Right atrium auricular region (tissue), 2 donors: ENCODE measurements at places on chromosomes 6 and 20. TPM values are rescaled to one million over a fixed set of nuclear protein-coding genes. Genes with fewer than 3 reads are reported as not detected.
A peak's percentile ranks its signal among the peaks of the same experiment; 100 is the strongest.

ZNF165 gene
- 1.1 TPM for total RNA-seq

HNF4A gene
- not detected for total RNA-seq

RAET1G gene
- 1.5 TPM for total RNA-seq

TCF15 gene
- total RNA-seq = 4.9 TPM

MRPS26 gene
- 44.7 TPM for total RNA-seq

TNF gene
- total RNA-seq = 0.51 TPM

TREML2 gene
- total RNA-seq = not detected

HCRTR2 gene
- not detected for total RNA-seq

SAMD5 gene
- total RNA-seq = 1.1 TPM

AARS2 gene
- total RNA-seq = 6.5 TPM

- H3K4me3 ChIP-seq = no peak overlapping the region
- H3K27me3 ChIP-seq = no peaks in the 10 kb centered on the region
- H3K27ac ChIP-seq = no peak overlapping the region
- H3K36me3 ChIP-seq = peaks cover 17% of the 10 kb centered on the region
- peak; percentile 28 for DNase-seq
- H3K4me1 ChIP-seq = no peaks in the 10 kb centered on the region
Measured at GRCh38 chr20:2869381-2869780, 3.9 kb upstream of the PTPRA start.

DNA sequence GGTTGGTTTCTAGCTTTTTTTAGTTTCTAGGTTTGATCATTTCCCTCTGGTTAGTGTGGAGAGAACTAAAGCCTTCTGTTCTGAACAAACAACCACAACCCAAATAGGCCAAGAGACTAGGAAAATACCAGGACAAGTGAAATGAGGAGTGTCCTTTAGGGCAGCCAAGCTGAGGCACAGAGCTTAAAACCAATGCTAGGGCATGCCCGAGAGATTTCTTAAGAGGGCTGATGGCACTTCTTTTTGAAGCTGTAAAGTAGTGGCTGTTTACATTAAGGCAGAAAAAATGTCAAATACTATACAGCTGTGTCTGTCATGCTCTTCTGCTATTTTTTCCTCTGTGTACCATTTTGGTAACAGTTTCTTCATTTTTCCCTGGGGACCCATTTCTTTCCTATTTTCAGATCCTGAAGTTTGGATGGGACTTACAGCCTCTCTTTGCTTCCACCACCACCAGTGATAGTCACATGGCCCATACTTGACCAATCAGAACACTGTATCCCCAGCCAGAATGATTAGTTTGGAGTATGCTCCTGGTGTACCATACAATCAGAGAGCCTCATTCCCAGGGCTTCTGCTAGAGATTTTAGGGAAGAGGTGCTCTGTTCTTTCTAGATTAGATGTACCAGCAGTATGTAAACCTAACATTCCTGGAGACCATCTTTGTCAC is 154.4 kb downstream of the BMP2 start:
- no peaks in the 10 kb centered on the region for H3K4me1 ChIP-seq
- H3K36me3 ChIP-seq = no peaks in the 10 kb centered on the region
- H3K4me3 ChIP-seq = no peak overlapping the region
- no peak overlapping the region for H3K27ac ChIP-seq
- DNase-seq = no peak
- H3K27me3 ChIP-seq = no peaks in the 10 kb centered on the region

- no peak for DNase-seq
- no peaks in the 10 kb centered on the region for H3K4me1 ChIP-seq
Measured at GRCh38 chr20:48702455-48702913, 125.3 kb downstream of the PREX1 start.

GRCh38 chr6:19443411-19443810 is 393.8 kb upstream of the ID4 start:
- H3K27me3 ChIP-seq = no peaks in the 10 kb centered on the region
- no peaks in the 10 kb centered on the region for H3K36me3 ChIP-seq
- H3K27ac ChIP-seq = no peak overlapping the region
- no peak overlapping the region for H3K4me3 ChIP-seq

GRCh38 chr6:1598886-1599285 is 10.8 kb upstream of the FOXC1 start:
- H3K27me3 ChIP-seq = no peaks in the 10 kb centered on the region
- H3K4me3 ChIP-seq = no peak overlapping the region
- H3K36me3 ChIP-seq = no peaks in the 10 kb centered on the region
- no peaks in the 10 kb centered on the region for H3K4me1 ChIP-seq
- H3K27ac ChIP-seq = no peak overlapping the region

DNA sequence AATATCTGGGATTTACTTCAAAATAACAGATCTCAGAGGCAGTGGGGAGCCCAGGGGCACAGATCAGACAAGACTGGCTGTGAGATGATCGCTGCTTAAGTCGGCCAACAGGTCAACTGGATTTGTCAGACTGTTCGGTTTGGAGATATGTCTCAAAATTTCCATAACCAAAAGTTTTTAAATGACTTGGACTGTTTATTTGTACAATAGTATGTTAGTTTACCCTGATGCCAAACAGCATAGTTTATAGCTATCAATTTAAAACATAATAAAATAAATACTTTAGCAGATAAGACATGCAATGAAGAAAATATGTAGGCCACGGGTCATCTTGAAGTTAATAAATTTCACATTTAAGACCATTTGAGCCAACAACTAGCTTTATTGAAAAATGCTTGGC is 126.7 kb downstream of the IRF4 start:
- H3K27ac ChIP-seq = no peak overlapping the region
- no peaks in the 10 kb centered on the region for H3K27me3 ChIP-seq
- no peak overlapping the region for H3K4me3 ChIP-seq
- no peaks in the 10 kb centered on the region for H3K4me1 ChIP-seq
- DNase-seq = no peak

GRCh38 chr6:66940003-66940402 is 1233.0 kb upstream of the EYS start:
- H3K36me3 ChIP-seq = no peaks in the 10 kb centered on the region
- no peaks in the 10 kb centered on the region for H3K4me1 ChIP-seq
- H3K4me3 ChIP-seq = no peak overlapping the region
- no peak for DNase-seq
- H3K27ac ChIP-seq = no peak overlapping the region
- H3K27me3 ChIP-seq = no peaks in the 10 kb centered on the region

GRCh38 chr6:37033819-37034795 is 28.7 kb downstream of the FGD2 start:
- H3K27ac ChIP-seq = no peak overlapping the region
- no peak overlapping the region for H3K4me3 ChIP-seq
- no peaks in the 10 kb centered on the region for H3K36me3 ChIP-seq
- no peak for DNase-seq
- H3K4me1 ChIP-seq = no peaks in the 10 kb centered on the region

DNA sequence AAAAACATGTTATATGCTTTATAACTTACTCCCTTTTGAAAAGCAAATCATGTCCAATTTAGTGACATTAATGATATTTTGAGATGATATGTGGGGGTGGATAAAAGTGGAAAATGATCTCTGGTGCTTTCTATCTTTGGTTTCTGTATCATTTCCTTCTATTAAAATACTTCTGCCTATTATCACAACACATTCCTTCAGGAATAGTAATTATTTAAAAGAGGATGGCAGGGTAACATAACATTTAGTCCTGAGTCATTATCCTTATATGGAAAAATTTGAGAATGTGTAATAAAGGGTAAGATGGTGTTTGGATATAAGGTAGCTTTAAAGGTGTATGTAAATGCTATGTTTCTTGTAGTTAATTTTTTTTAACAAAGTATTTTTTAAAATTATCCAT is 657.7 kb downstream of the PHF3 start:
- H3K4me1 ChIP-seq = no peaks in the 10 kb centered on the region
- no peaks in the 10 kb centered on the region for H3K36me3 ChIP-seq
- no peaks in the 10 kb centered on the region for H3K27me3 ChIP-seq
- DNase-seq = no peak
- no peak overlapping the region for H3K27ac ChIP-seq

GRCh38 chr20:62828051-62828450 is 11.2 kb downstream of the COL9A3 start:
- DNase-seq = no peak

- no peaks in the 10 kb centered on the region for H3K27me3 ChIP-seq
- H3K4me3 ChIP-seq = peak overlapping the region; percentile 3
- H3K36me3 ChIP-seq = peaks cover 19% of the 10 kb centered on the region
- no peaks in the 10 kb centered on the region for H3K4me1 ChIP-seq
- H3K27ac ChIP-seq = peak overlapping the region; percentile 41
Measured at GRCh38 chr6:163460307-163460782, 45.8 kb downstream of the QKI start.

GRCh38 chr6:112027942-112028674 is 25.8 kb upstream of the CCN6 start:
- no peaks in the 10 kb centered on the region for H3K36me3 ChIP-seq
- no peak overlapping the region for H3K27ac ChIP-seq
- no peaks in the 10 kb centered on the region for H3K4me1 ChIP-seq
- H3K27me3 ChIP-seq = no peaks in the 10 kb centered on the region
- H3K4me3 ChIP-seq = no peak overlapping the region
- no peak for DNase-seq

DNA sequence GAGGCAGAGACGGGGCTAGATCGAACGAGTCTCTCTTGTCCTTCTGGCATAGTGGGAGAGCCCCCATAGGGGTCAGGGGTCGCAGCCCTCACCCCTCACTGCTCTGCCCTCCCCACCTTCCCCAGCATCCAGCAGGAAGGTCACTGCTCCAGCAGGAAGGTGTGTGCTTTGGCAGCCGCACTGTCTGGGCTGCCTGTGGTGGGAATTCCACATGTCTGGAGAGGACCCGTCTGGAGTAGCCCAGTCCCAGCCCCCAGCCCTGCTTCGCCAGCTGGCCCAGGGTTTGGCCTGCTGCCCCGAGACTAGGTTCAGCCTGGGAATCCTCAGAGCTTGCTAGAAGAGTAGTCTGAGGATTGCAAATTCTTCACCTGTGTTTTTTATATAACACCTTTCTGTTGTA is 2.5 kb upstream of the R3HDML start:
- no peaks in the 10 kb centered on the region for H3K27me3 ChIP-seq
- no peaks in the 10 kb centered on the region for H3K36me3 ChIP-seq
- H3K4me1 ChIP-seq = no peaks in the 10 kb centered on the region

DNA sequence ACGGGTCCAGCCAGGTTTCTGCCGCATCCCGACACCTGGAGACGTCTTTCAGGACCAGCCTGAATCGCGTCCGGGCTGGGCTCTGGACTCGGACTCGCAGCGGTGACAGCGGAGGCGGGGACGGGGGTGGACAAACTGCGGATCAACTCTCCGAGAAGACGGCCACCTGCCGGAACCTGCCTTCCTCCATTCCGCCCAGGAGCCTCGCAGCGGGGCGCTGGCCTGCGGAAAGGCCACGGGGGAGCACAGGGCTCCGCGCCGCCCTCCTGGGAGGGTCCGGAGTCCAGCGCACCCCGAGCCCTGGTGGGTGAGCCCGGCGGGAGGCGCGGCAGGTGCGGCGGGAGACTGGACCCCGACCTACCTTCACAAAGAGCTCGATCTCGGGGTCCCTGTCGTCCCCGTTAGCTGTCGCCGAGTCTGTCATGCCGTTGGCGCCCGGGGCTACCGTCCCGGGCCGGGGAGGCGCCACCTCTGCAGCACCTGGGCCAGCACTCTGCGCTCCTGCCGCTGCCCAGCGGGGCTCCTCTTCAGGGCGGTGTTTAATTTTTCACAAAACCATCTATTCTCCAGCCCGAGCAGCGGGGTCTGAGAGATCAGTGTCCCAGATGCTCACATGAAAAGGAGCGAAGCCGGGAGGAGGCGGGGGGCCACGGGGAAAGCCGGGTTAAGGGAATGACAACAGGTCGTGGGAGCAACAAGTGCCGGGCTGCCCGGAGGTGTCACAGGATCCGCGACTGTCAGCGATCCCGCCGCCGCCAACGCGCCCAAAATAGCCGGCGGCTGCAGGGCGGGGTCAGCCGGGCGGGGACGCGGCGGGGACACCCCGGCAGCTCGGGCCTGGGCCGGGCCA is at the start of gene CLIC5:
Gene CLIC5, minus strand, starts transcription at position 742 of the 850 bp plus-strand sequence. Its CDS starts 318 bp downstream, at position 424.
- H3K4me1 ChIP-seq = no peaks in the 10 kb centered on the region
- no peak for DNase-seq
- H3K4me3 ChIP-seq = peak within 1 kb of the TSS; percentile 64
- H3K27me3 ChIP-seq = no peaks in the 10 kb centered on the region
